ENCODE measurements at places on chromosomes 1 and 21. TPM values are rescaled to one million over a fixed set of nuclear protein-coding genes. Genes with fewer than 3 reads are reported as not detected.

DNA sequence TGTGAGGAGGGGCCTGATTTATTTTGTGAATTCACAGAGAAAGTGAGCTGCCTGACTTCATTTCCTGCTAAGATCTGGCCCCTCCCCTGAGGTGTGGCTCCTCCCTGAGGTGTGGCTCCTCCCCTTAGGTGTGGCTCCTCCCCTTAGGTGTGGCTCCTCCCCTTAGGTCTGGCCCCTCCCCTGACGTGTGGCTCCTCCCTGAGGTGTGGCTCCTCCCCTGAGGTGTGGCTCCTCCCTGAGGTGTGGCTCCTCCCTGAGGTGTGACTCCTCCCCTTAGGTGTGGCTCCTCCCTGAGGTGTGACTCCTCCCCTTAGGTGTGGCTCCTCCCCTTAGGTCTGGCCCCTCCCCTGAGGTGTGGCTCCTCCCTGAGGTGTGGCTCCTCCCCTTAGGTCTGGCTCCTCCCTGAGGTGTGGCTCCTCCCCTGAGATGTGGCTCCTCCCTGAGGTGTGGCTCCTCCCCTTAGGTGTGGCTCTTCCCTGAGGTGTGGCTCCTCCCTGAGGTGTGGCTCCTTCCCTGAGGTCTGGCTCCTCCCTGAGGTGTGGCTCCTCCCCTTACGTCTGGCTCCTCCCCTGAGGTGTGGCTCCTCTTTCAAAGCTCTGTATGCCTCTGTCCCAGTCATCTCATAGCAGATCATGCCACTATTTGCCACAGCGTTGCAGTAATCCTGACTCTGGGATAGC, 26.9 kb upstream of the LRRC3 start:
- peak; percentile 33 for DNase-seq

- DNase-seq: peak; percentile 82
Observed at GRCh38 chr1:32205401-32206370, at the start of gene IQCC. TSS of gene IQCC (plus strand) at chr1:32205671. CDS start at chr1:32205682, 11 bp downstream.

DNA sequence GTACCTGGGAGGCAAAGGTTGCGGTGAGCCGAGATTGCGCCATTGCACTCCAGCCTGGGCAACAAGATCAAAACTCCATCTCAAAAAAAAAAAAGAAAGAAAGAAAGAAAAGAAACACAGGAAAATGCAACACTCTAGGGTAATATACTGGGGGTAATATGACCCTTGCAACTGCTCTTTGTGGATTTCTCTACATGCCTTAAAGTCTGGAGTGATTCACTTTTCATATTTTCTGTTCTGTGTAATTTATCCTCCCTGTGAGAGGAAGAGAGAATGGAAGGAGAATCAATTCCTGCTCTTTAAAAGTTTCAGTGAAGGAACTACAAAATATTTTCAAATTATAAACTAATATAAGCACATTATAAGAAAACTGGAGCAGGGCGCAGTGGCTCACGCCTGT, 22.7 kb downstream of the RIT1 start:
- DNase-seq: no peak

DNA sequence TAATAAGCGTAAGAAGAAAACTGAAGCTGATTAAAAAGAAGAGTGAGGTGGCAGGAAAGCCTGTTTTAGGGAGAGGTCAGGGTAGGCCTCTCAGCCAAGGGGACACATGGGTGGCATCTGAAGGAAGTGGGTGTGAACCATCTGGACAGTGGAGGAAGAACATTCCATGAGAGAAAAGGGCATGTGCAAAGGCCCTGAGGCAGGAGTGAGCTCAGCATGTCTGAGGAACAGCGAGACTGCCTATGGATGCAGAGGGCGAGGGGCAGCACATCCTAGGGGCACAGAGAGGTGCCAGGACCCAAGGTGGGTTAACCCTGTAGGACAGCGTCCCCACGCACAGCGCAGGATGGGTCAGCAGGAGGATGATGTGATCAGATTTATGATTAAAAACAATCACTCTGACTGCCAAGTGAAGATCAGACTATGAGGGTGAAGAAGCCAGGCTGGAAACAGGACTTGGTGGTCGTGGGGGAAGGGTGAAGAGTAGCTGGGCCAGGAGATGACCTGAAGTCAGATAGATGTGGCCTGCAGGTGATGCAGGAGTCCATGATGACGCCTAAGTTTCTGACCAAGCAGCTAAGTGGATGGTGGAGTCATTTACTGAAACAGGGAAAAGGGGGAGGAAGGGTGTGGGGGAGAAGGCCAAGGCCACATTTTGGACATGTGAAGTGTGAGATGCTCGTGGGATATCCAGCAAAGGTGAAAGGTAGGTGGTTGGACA, 37.9 kb downstream of the PABPC4 start:
- DNase-seq: no peak

DNA sequence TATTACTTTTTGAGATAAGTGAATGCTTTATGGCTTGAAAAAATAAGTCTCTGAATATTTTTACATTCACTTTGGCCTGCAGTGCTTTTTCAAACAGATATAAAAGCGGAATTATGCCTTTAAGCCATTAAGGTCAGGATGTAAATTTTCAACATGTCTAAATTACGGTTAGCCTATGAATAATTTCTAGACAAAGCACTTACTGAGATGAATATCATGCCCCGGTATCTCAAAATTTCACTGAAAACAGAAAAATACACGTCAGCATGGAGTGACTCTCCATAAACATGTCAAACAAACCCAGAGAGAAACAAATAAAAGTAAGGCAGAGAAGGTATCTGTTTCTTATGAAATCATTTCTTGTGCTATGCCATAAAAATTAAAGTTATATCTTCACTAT, 853.9 kb downstream of the KCNT2 start:
- DNase-seq: no peak

GRCh38 chr1:159838715-159839114, 12.0 kb downstream of the SLAMF8 start:
- DNase-seq: no peak

DNA sequence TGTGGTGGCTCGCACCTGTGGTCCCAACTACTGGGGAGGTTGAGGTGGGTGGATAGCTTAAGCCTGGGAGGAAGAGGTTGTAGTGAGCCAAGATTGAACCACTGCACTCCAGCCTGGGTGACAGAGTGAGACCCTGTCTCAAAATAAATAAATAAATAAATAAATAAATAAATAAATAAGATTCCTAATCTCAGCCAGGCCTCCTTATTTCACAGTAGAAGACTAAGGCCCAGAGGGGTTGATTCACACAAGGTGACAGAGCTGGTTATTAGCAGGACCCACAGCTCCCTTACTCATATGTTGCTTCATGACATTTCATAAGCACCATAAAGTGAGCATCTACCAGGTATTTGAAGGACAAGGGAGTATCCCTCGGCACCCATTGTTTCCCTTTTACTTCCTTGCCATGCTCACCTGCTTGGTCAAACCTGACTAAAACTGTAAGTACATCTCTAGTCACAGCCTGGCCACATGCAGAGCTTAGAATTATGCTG, 32.7 kb downstream of the ALG14 start:
- DNase-seq: no peak

- DNase-seq: no peak
Observed at GRCh38 chr1:111665497-111665896, 45.9 kb downstream of the RAP1A start.

GRCh38 chr1:67639361-67639760, 45.6 kb upstream of the GADD45A start:
- DNase-seq: no peak

GRCh38 chr1:222257027-222257426, 290.9 kb downstream of the HHIPL2 start:
- no peak for DNase-seq

GRCh38 chr1:43954036-43954435, 7.3 kb downstream of the IPO13 start:
- no peak for DNase-seq

GRCh38 chr1:63411066-63411465, 43.6 kb downstream of the ALG6 start:
- DNase-seq: no peak

DNA sequence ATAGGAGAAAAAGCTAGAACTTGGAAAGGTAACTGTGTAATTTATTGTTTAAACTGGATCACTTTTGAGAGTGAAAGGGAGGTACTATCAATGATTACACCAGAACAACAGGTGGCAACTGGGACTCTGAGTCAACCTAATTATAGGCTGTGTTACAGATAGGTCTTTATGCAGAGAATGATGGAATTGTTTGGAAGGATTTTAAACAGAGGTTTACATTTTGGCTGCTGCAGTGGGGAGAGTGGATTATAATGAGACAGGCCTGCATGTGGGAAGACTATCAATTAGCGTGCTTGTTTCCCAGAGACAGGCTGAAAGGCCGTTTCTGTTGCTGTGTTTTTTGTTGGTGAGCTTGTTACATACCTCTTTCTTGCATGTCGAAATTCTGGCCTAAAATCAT, 432.9 kb downstream of the PLA2G4A start:
- no peak for DNase-seq

DNA sequence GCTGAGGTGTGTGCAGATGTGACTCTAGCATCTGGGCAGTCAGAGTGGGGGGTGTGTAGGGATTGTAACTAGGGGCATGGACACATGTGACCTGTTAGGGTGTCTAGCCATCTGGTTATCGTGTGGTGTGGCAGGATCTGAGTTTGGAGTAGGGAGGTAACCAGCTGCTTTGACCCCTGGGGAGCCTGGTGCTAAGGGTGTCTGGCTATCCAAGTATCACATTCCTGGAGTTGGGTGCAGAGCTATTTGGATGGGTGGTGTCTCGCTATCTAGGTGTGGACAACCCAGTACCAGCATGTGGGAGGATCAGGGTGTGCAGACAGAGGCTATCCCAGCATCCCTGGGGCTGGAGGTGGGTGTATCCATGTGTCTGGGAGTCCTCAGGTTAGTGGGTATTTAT, 4.7 kb downstream of the PTPRU start:
- DNase-seq: no peak

GRCh38 chr1:48202030-48202752, 20.3 kb upstream of the SLC5A9 start:
- peak; percentile 72 for DNase-seq

GRCh38 chr1:229227298-229227919, 43.5 kb upstream of the RAB4A start:
- peak; percentile 78 for DNase-seq

DNA sequence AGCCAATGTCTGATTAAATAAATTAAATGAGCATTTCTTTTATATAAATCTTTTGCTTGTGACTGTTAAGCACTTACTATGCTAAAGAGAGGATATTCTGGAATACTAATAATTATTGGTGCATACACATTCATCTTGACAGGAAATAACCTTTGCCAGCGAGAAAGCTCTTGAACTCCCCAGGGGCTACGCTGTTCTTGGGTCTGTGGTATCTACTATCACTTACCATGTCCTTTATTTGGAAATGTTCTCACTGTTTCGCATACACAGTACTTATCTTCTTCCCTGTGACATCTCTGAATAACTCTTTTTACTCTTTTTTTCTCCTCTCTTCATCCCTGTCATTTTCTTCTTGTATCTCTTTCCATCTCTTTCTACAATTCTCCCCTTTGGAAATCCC, 178.7 kb downstream of the GABPA start:
- DNase-seq: no peak

DNA sequence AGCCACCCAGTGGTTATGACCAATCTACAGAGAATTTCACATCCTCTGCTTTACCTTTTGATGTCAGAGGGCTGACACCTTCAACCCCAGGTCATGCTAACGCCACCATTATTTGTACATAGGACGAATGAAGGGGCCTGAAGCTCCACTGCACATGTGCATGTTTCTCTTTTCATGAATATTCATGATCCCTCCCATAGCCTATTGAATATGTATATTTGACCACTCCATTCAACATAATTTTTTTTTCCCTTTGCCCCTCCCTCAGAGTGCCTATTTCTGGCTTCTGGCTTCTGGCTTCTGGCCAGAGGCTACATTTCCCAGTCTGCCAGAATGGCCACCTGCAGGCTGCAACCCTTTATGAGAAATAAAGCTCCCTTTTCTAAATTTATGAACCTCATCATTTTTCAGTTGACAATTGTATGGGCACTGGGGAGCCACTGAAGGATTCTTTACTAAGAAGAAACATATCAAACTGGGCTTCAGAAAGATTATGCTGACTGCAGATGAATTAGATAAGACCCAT, 406.7 kb downstream of the SIPA1L2 start:
- no peak for DNase-seq

- no peak for DNase-seq
Observed at GRCh38 chr21:43825936-43826622, 36.7 kb downstream of the RRP1 start.

- DNase-seq: no peak
Observed at GRCh38 chr1:42949312-42950115, 9.2 kb downstream of the SLC2A1 start.

GRCh38 chr1:231799363-231799986, 172.9 kb downstream of the DISC1 start:
- DNase-seq: no peak

DNA sequence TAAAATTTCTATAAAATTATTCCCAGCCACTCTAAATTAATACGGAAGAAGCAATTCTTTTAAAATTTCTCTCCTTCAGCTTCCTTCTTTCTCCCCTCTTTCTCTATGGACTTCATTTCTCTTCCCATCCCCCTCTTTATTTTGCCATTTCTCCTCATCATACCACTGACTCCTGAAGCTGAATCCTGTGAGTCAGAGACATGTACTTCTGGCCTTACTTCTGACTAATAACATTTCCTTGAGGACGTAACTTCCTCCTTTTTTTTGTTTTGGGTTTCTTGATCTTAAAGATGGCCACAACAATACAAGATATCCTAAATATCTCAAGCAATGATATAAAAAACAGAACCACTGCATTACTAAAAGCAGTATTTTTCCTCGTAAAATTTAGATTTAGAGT, 63.6 kb upstream of the DENND1B start:
- DNase-seq: peak; percentile 74

TSPAN1 gene
- polyA plus RNA-seq: not detected

RGS7 gene
- polyA plus RNA-seq: not detected

HORMAD1 gene
- 0.90 TPM for polyA plus RNA-seq

HHIPL2 gene
- polyA plus RNA-seq: not detected

MPL gene
- not detected for polyA plus RNA-seq

CYP4Z1 gene
- not detected for polyA plus RNA-seq

NMNAT1 gene
- polyA plus RNA-seq: 7.1 TPM

AADACL3 gene
- polyA plus RNA-seq: not detected

CLCA4 gene
- polyA plus RNA-seq: not detected

FBLIM1 gene
- not detected for polyA plus RNA-seq

PEF1 gene
- 42.6 TPM for polyA plus RNA-seq

Measured in CD14-positive monocyte (primary cell).